Stimulated activated CD4-positive, alpha-beta T cell treated with anti-CD3 and anti-CD28 coated beads, Interleukin-4, amount 100 ng/mL, for 1 hour (primary cell): ENCODE measurements at places on chromosomes 11 and 22.

DNA sequence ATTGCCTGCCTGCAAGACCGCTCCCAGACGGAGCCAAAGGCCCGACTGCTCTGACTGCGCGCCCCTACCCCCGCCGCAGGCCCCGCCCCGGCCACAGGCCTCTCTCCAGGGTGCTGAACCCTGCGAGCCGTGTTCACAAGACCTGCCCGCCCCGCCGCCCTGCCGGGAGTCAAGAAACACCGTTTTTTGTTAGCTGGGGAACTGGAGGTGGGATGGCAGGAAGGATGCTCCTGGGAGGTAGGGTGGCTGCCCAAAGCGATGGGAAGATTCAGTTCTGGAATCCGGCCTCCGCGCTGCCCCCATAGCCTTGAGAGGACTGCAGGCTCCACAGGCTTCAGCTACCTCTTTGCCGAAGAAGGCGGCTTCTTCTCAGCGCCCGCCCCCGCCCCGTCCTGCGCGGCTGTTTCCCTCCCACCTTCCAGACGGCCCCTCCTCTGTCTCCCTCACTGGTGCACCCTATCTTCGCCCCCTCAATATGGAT lies 2.7 kb upstream of the PDE2A start:
- peak; percentile 78 for DNase-seq

DNA sequence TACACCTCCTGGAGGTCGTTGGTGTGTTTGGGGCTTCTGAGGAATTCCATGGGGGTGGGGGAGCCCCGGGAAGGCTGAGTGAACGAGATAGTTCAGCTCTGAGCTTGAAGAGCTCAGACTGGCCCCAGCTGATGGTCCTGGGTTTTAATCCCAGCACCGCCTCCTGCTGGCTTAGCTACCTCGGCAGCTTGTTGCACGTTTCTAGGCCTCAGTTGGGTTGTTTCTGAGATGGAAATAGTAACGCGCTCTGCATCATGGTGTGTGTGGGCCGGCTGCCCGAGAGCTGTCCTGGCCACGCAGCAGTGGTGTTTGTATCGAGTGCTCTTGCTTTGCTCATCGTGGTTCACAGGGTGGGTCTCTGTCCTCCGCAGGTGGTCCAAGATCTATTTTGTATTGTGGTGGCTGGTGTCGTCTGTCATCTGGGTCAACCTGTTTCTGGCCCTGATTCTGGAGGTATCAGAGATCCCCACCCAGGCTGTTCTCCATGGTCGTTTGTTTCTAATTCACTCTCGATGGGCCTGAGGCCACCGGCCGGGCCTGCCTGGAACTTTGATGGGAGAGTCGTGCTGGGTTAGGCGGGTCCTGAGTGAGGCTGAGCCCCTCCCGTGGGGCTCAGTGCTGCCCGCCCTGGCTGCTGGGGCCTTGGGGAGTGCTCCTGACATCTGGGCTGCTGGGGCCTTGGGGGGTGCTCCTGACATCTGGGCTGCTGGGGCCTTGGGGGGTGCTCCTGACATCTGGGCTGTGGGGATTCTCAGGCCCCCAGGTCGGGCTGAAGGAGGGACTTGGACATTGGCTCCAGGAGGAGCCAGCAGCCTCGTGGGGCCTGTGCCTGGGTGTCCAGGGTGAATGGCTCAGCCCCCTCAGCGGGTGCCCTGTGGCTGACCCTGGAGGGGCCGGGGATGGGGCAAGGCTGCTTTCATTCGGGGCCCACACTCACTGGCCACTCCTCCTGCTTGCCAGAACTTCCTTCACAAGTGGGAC lies 37.7 kb downstream of the TPCN2 start:
- no peak for DNase-seq

GRCh38 chr11:92667486-92668152 lies 301.8 kb upstream of the MTNR1B start:
- DNase-seq: no peak

- no peak for DNase-seq
These were observed 90.2 kb downstream of the PLEKHA7 start for GRCh38 chr11:16923987-16924386.

GRCh38 chr11:122717264-122717867 lies 61.8 kb downstream of the UBASH3B start:
- DNase-seq: no peak

GRCh38 chr11:80727315-80727714 lies 1286.5 kb upstream of the TENM4 start:
- no peak for DNase-seq

- DNase-seq: no peak
These were observed 1044.0 kb downstream of the DLG2 start for GRCh38 chr11:84583106-84583505.

- no peak for DNase-seq
These were observed 2.4 kb downstream of the CCS start for GRCh38 chr11:66595245-66595904.

- DNase-seq: no peak
These were observed 40.3 kb upstream of the CADM1 start for GRCh38 chr11:115544422-115544948.

- DNase-seq: no peak
These were observed 93.2 kb downstream of the CACNA1I start for GRCh38 chr22:39663751-39664150.

DNA sequence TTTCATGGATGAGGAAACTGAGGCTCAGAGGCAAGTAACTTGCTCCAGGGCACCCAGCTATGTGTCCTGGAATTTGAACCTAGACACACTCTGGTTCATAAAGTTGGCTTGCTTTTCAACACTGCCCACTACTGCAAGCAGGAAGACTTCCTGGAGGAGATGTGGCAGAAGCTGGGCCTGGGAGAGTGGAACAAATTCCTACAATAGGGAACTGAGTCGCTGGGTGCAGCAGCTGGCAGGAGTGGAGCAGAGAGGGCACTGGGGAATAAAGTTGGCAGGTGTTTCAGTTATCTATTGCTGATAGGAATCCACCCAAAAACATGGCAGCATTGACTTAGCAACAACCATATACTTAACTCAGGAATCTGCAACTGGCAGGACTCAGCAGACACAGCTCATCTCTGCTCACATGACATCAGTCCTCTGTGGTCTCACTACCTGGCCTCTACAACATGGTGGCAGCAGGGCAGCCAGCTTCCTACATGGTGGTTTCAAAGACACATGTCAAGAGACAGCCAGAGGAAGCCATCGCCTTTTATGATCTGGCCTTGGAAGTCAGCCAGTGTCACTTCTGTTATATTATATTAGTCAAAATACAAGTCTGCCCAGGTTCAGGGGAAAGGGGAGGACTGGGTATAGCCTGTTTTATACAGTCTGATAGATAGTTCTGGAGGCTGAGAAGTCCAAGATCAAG lies 10.6 kb upstream of the CARD10 start:
- DNase-seq: no peak

GRCh38 chr11:33942954-33943353 lies 51.1 kb upstream of the LMO2 start:
- DNase-seq: no peak

DNA sequence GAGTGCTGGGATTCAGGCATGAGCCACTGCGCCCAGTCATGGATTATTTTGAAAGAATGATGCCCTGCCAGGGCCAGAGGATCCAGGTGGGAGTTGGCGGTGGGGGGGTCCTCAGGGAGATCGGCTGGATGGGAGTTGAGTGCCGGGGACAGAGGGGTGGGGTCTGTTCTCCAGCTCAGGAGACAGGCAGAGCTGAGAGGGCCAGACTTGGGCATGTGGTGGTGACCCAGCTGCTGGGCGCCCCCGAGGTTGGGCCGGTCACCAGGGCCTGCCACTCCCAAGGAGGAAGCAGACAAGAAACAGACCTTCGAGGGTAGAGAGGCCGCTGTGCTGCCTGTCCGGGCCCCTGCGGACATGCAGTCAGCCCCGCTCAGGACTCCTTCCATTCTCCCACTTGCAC lies 11.8 kb upstream of the PRODH start:
- DNase-seq: no peak

DNA sequence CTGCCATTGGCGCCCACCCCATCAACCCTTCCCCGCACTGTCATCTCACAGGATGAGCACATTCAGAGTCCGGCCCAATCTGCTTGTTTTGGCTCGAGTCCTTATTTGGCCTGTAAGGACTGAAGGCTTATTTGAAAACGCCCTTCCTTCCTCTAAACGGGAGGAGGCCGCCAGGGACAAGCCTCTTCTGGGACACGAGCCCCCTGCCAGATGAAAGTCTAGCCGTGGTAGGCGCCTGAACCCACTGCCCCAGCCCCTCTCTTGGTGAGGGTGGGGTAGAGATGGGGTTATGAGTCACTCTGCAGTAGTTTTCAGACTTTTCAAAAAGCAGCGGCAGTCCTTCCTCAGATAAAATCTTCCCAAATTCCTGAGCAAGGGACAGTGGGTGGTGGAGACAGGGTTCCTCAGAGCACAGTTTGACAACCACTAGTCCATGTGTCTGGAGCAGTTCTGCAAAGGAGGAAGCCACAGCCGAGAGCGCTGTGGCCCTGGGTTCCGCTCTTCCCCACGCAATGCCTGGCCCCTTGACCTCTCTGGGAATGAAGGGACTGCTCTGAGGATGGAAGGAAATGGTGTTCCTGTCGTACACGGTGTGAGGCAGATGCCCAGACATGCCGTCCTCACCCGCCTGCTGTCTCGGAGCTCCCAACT lies 57.0 kb downstream of the MYH9 start:
- DNase-seq: no peak

DNA sequence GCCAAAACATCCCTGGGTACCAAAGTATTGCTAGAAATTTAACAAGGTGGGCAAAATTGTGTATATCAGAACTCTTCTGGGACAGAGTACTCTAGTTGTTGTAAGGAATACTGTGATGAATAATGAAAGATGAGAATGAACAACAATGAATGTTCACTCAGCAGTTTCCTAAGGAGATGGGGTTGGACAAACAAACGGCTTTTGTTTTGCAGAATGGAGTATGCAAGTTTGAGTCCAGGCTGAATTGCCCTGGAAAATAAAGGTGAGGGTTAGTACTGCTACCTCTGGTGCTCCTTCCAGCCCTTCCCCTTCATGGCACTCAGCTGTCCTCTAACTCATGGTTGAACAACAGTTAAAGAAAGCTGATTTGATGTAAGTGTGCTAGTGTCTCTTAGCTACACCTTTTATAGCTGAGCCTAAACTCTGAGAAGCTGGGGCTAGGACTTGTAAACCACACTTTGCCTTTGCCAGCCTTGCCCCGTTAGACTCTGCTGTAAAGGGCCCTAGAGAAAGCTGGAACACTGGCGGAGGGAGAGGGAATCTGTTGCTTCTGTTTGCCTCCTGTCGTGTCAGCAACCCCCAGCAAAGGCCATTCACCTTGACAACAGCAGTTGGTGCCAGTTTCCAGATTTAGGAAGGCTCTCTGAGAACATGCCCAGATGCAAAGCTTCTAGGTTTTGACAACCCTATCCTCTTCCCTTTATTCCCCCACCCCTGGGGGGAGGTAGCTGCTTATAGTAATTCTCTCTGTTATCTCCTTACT lies 41.2 kb upstream of the POLD3 start:
- no peak for DNase-seq

GRCh38 chr11:100681064-100681502 lies 6.0 kb upstream of the ARHGAP42 start:
- DNase-seq: no peak

DNA sequence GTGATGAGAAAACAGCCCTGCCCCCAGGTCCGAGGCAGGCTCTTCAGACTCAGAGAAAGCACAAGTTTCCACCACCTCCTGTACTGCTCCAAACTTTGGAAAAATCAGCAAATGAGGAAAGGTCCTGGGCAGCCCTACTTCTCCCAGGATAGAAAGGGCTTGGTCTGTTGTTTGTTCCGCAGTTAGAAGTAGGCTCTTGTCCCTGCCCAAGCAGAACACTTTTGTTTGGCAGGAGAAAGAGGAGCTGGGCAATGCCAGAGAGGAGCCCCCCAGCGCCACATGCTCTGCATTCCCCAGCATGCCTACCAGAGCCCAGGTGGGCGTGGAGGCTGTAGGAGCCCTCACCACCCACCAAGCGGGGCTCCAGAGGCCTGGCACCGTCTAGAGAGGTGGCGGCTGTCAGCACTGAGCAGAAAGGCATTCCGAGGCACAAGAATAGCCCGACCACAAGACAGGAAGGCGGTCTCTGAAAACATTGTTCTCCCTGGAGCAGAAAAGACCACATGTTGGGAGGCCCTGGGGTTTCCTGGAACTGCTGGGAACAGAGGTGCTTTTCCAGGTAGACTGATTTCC lies 90.3 kb upstream of the CD82 start:
- no peak for DNase-seq

GRCh38 chr11:65595543-65596281 lies at the start of gene KCNK7:
TSS of gene KCNK7 (minus strand) at chr11:65595800. CDS start at chr11:65595772, 28 bp downstream.
- no peak for DNase-seq

DNA sequence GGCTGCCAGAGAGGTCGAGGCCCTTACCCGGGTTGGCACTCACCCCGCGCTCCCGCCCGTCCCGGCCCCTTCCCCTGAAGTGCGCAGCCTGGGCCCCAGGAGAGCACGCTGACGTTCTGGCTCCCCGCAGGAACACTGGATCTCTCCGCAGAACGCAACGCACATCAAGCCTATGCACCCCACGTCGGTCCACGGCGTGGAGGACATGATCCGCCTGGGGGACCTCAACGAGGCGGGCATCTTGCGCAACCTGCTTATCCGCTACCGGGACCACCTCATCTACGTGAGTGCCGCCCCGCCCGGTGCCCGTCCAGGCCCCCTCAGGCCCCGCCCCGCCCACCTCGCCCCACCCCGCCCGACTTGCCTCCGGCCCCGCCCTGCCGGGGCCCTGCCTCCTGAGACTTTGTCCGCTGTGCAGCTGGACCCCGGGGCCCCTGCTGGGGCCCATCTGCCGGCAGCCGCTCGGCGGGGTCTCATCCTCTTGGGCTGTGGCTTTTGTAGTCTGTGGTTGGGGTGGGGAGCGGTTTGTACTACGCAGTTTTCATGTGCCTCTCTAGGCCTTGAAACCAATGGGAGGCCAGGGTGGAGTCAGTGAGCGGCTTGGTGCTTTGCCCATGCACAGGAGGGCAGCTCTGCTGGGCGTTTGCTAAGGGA lies 19.7 kb downstream of the MYO7A start:
- DNase-seq: peak; percentile 30

- no peak for DNase-seq
These were observed 102.7 kb downstream of the LARGE1 start for GRCh38 chr22:33817512-33818127.

DNA sequence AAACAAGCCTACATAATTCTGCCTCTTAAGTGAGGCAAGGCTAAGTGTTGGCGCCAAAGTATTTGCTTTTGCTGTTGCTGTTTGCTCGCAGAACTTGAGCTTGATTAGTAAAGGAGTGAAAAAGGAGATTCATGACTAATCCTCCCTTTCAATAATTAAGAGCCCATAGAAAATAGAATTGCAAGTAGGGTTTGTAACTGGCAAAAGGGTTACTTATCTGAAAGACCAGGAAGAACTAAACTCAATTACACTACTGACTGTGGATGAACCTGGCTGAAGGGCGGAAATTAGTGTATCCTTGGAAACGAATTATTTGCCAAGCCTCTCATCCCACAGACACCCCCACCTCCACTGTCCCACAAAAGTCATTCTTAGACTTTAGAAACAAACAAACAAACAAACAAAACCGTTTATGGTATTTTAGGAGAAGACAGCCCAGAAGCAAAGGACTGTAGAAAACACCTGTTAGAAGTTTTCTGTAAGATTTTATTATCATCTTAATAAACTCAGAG lies 411 bp upstream of the EXPH5 start:
- no peak for DNase-seq

- no peak for DNase-seq
These were observed 13.2 kb downstream of the OOSP3 start for GRCh38 chr11:59891781-59892181.
